ENCODE measurements at places on chromosomes 5 and 9. TPM values are rescaled to one million over a fixed set of nuclear protein-coding genes. Genes with fewer than 3 reads are reported as not detected.

The TLX3 gene
- total RNA-seq: not detected

The PLPP6 gene
- 5.3 TPM for total RNA-seq

The ORM1 gene
- total RNA-seq: not detected

The HMCN2 gene
- total RNA-seq: not detected

The SLC4A9 gene
- total RNA-seq: not detected

The LVRN gene
- not detected for total RNA-seq

The PTGER4 gene
- total RNA-seq: 42.0 TPM

The OXCT1 gene
- total RNA-seq: 125 TPM

The MCTP1 gene
- not detected for total RNA-seq

The UBE2QL1 gene
- total RNA-seq: not detected

The DRD1 gene
- total RNA-seq: not detected

The LECT2 gene
- total RNA-seq: not detected

The ENHO gene
- 0.61 TPM for total RNA-seq

The LRRC19 gene
- not detected for total RNA-seq

The HINT1 gene
- total RNA-seq: 343 TPM

The EIF4E1B gene
- not detected for total RNA-seq

Measured in activated CD8-positive, alpha-beta memory T cell treated with anti-CD3 and anti-CD28 coated beads for 36 hours (primary cell).